CD4-positive, alpha-beta T cell treated with Interleukin-21 for 1 hour (primary cell): ENCODE measurements at places on chromosomes 11 and 22.

GRCh38 chr11:27718346-27718862 is 18.1 kb upstream of the BDNF start:
- DNase-seq: no peak

GRCh38 chr11:19433367-19433766 is 192.6 kb upstream of the E2F8 start:
- no peak for DNase-seq

DNA sequence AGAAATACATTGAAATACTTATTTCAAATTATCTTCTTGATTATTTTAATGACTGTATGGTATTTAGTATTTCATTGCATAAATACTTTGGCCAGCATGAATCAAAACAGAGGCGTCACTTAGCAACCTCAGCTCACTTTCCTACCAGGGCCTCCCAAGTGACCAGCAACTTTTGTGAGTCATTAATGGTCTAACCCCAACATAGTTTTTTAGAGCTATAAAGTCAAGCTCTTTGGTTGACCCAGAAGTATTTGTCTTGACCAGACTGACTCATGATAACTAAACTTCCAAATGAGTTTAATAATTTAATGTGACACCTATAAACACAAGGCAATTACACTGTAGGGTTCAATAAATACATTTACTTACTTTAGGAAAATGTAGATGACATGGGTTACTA is 27.9 kb upstream of the RBMXL2 start:
- no peak for DNase-seq

GRCh38 chr11:10751581-10751940 is 515 bp downstream of the CTR9 start:
- DNase-seq: no peak

- no peak for DNase-seq
Measured at GRCh38 chr22:45934659-45935341, 42.2 kb downstream of the WNT7B start.

DNA sequence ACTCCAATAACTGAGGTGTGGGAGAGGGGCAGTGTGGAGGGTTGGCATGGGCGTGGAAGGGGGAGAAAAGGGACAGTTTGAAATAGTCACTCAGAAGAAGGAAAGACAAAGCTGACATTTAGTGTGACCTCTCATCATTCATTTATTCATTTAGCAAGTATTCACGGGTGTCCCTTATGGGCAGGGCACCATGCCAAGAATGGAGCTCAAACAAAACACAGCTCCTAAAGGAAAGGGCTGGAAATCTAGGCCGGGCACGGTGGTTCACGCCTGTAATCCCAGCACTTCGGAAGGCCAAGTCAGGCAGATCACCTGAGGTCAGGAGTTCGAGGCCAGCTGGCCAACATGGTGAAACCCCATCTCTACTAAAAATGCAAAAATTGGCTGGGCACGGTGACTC is 19.4 kb upstream of the DGKZ start:
- DNase-seq: no peak

GRCh38 chr11:69362315-69362714 is 68.4 kb downstream of the MYEOV start:
- DNase-seq: no peak

GRCh38 chr22:16932577-16932976 is 75.4 kb downstream of the GAB4 start:
- no peak for DNase-seq

DNA sequence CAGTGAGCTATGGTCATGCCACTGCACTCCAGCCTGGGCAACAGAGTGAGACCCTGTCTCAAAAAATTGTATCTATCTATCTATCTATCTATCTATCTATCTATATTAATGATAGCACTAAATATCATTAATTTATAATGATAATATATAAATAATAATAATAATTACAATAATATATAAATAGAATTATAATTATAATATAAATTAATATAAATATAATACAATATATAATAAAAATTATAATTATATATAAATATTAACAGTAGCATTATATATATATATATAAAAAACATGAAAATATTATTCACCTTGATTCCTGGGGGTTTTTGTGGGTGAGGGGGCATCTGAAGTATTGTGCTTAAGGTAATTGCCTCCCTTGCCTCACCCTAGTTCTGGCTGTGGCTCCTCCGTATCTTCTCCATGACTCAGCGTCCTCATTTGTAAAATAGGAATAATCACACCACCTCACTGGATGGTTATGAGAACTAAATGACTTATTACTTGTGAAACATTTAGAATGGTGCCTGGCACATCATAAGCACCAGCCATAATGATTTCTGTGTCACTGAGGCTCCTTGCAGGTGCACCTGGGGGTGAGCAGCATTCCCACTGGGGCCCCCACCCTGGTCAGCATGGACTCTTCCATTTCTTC is 18.8 kb downstream of the RASD2 start:
- DNase-seq: no peak

DNA sequence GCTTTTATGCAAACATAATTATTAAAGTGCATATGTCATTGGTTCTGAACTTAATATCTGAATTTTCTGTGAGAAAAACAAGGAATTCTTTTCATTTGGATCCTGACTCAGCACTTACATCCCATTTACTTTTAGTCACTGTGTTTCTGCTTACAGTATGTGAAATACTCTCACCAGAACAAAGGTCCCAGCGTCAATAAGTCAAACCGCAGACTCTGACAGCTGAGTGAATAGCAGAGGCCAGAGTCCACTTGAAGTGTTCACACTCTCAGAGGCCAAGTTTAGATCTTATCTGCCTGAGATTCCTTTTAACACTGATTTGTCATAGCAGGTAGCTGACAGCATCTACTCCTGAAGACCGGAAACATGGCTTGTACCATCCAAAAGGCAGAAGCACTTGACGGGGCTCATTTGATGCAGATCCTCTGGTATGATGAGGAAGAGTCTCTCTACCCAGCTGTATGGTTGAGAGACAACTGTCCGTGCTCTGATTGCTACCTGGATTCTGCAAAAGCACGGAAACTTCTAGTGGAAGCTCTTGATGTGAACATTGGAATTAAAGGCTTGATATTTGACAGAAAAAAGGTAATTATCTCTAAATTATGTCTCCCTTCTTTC is 14.6 kb downstream of the BBOX1 start:
- DNase-seq: no peak

- DNase-seq: no peak
Measured at GRCh38 chr11:70029861-70030380, 48.2 kb upstream of the ANO1 start.
